ENCODE measurements at places on chromosomes 2 and 18.
A peak's percentile ranks its signal among the peaks of the same experiment; 100 is the strongest.

- no peak for DNase-seq
Measured at GRCh38 chr2:99692785-99693184, 203.0 kb upstream of the REV1 start.

DNA sequence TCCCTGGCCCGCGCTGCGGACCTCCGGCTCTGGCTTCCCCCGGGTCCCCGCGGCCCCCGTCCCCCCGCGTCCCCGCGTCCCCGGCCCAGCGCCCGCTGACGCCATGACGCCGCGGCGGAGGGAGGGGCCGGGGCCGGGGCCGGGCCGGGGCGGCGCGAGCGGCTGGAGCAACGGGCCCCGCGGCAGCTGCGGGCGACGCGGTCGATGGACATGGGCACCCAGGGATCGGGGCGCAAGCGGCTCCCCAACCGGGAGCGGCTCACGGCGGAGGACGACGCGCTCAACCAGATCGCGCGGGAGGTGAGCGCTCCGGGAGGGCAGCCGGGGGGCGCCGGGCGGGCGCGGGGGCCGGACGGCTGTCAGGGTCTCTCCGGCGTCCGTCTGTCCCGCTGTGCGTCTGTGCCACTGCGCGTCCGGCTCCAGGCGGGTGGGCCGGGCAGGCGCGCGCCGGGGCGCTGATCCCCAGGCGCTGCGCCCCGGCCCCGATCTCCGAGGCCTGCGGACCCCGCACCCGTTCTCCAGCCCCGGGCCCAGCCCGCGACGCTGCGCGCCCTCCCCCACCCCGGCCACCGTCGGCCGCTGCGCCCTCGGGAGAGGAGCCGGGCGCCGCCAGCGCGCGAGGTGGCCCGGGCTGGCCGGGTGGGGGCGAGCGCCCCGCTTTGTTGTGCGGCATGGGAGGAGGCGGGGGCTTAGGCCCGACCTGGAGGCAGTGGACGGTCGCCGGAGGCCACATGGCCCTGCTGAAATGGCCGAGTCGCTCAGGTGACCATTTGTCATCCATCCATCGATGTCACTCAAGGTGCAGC lies at the start of gene LRRFIP1:
LRRFIP1 (plus strand) TSS at position 147 of the 806 bp plus-strand sequence; CDS start at position 205, 58 bp downstream.
- peak; percentile 52 for DNase-seq

- DNase-seq, result no peak
Measured at GRCh38 chr2:150876251-150876950, 385.3 kb downstream of the RBM43 start.

GRCh38 chr18:8724452-8724851 lies 19.1 kb downstream of the MTCL1 start:
- no peak for DNase-seq

GRCh38 chr2:132400169-132400900 lies 16.3 kb upstream of the GPR39 start:
- no peak for DNase-seq

DNA sequence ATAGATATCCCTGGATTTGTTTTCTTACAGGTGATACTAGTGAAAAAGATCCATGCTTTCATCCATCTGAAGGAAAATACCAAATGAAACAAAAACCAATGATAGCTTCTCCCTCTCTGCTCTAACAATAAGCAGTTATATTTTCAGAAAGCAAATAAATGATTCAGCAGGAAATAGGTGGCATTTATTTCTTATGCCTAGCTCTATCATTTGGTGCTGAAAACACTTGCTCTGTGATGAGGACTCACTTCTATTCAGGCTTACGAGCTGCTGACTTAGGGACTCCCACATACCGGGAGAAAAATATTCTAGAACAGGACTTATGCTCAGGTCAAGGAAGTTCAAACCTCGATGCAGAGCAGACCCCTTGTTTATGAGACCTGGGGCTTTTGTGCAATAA lies 142.6 kb downstream of the SETBP1 start:
- no peak for DNase-seq

DNA sequence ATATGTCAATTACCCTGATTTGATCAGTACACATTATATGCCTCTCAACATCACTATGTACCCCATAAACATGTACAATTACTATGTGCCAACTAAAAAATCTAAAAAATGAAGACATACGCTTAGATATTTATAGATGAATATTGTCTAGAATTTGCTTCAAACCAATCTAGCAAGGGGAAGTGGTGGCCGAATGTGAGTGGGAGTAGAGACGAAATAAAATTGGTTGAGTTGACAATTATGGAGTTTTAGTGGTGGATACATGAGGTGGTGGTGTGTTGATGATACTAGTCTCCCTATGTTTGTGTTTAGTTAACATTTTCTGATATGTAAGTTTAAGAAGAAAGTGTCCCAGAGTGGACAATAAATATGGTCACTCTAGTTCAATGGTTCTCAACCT lies 49.0 kb downstream of the SDC1 start:
- no peak for DNase-seq

GRCh38 chr18:48868468-48869466 lies 82.0 kb downstream of the SMAD7 start:
- DNase-seq, result peak; percentile 77

DNA sequence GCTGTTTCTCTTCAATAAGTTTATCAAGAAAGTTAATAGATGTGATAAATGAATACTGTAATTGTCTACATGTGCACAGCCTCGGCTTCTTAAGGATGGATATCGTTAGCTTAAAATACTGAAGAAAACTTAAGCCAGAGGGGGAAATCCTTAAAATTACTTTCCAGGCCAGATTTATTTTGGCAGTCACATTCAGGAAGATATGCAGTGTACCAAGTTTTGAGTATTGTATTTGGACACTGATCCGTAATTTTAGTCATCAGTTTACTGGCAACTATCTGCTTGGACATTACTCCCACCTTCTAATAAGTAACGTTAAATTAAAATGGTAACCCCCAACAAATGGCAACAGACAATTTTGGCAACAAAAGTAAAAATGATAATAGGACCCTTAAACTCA lies 770.0 kb upstream of the ZEB2 start:
- no peak for DNase-seq

DNA sequence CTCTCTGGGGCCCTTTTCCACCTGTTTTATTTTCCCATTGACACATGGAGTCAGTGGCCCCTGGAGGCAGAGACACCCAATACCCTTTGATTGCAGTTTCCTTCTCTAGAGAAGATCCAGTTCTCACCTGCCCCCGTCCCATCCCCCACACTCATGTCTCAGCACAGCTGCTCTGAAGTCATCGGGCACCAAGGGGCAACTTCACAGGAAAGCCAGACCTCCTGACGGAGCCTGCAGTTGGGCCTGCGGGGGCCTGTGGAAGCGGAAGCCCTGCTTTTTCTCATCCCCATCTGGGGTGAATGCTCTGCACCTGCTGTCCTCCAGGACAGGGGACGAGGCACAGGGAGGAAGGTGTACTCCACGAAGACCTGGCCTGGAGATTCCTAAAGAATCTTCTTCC lies 308.3 kb upstream of the EPAS1 start:
- no peak for DNase-seq

DNA sequence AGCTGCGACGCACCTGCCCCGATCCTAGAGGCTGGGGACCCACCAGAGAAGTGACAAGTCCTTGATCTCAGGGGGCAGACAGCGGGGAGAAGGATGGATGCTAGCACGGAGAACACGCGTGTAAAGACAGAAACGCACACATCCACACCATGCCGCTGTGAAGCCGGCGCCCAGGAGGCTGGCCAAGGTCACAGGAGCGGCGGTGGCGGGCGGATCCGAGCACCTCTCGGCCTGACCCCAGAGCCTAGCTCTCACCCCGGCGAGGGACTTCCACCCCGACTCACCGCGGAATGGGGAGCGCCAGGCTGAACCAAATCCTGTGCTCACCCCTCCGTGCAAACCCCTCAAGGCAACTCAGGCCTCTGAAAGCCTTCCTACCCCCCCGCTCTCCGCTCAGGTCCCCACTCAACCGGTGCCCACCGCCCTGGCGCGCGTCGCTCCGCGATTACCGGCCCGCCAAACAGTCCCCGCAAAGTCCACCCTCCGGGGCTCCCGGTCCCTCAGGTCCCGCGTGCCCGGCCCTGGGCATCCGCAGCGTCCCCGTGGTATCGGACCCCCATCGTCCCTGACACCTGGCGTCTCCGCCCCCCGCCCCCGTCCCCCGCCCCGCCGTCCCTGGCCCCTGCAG lies 460 bp upstream of the LRRFIP1 start:
- DNase-seq, result peak; percentile 7

DNA sequence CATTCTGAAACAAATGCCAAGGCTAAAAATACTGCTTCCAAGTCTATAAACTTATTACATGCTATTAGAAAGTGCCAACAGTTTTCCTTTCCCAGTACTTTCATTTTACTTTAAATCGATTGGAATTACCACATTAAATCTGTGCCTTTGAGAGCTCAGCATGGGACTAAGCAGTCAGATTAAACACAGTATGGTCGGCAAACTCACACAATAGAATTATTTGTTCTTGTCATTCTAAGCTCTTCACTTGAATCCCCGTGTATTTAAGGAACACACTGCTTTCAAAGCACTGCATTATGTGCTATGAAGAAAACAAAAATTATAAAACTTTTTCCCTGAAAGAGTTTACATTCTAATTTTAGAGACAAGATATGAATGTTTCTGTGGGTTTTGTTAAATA lies 444.4 kb upstream of the SLC39A10 start:
- no peak for DNase-seq

- DNase-seq, result no peak
Measured at GRCh38 chr18:34723143-34723542, 13.0 kb downstream of the DTNA start.

DNA sequence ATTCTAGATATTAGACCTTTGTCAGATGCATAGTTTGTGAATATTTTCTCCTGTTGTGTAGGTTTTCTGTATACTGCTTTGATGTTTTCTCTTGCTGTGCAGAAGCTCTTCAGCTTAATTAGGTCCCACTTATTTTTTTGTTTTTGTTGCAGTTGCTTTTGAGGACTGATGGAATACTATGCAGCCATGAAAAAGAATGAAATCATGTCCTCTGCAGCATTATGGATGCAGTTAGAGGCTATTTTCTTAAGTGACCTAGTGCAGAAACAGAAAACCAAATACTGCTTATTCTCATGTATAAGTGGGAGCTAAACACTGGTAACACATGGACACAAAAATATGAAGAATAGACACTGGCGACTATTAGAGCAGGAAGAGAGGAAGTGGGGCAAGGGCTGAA lies 155.0 kb upstream of the HNMT start:
- DNase-seq, result no peak

DNA sequence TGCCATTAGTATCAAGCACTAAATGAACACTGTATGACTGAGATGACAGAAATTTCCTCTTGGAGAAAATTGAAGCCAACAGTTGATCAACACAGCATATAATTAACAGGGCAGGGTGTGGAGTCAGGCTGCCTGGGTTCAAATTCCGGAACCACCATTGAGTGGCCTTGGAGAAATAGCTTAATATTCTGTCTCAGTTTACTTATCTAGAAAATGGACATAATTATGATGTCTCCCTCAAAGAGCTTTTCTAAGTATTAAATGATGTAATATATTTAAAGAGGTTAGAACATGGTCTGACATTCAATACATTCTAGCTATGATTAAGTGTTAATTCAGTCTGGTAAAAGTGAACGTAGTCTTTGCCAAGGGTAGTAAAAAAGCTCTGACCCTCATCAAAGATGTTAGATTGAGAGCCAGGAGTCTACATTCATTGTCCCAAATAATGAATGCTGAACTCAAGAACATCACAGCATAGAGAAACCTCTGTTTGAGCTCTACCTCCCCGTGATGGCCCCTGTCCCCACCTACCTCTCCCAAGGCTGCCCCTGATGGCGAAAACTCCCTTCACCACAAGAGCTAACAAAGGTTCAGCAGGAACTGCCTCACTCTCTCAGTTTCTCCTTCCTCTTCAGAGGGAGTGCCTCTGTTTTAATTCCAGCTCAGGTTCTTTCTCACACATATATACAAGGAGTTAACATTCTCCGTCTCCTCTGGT lies 2.7 kb upstream of the VWA3B start:
- DNase-seq, result no peak

DNA sequence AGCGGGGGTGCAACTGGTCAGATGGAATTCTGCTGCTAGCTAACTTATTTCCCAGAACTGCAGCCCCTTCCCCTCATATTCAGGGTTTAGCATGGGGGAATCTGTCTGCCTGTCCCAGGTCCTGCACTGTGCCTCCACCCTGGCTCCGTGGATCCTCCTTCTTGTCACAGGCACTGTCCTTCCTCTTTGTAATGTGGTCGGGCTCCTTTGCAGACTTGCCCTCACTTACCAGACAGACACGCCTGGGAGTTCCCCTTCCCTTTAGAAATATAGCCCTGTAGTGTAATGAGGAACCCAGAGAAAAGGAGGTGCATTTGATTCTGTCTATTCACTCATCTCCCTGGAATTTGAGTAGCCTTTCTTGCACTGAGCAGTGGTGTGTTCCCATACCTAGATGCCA lies 108.7 kb downstream of the TRIM43 start:
- no peak for DNase-seq

DNA sequence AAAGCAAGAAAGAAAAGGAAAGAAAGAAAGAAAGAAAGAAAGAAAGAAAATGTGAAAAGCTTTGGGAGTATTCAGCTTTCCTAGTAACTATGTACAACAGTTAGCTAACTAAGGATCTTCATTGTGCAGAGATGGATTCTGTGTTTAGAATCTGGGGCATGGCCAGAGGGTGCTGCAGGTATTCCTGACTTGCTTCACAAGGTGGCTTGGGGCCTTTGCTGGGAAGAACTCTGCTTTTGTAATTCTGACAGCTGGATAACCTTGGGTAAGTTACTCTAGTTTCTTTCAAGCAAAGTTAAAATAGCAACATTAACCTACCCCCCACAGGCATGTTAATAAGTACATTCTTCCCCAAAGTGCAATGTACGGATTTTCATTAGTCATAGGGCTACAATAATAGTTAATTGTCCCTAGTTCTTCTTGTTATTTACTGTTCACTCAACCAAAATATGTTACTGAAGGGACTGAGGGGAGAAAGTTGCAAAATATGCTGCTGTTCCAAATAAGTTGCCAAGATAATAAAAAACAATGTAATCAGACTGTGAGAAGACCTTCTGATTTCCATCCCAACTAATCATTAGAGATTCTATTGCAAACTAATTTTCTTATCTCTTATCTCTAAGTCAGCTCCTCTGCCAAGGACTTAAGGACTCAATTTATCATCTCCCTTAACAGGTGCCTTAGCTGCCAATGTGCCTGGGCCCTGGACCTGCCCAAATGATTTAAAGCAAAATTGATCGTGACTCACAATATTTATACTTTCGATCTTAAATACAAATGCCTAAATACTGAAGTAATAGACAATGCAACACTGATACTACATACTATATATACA lies 50.3 kb downstream of the SERPINB8 start:
- DNase-seq, result no peak

DNA sequence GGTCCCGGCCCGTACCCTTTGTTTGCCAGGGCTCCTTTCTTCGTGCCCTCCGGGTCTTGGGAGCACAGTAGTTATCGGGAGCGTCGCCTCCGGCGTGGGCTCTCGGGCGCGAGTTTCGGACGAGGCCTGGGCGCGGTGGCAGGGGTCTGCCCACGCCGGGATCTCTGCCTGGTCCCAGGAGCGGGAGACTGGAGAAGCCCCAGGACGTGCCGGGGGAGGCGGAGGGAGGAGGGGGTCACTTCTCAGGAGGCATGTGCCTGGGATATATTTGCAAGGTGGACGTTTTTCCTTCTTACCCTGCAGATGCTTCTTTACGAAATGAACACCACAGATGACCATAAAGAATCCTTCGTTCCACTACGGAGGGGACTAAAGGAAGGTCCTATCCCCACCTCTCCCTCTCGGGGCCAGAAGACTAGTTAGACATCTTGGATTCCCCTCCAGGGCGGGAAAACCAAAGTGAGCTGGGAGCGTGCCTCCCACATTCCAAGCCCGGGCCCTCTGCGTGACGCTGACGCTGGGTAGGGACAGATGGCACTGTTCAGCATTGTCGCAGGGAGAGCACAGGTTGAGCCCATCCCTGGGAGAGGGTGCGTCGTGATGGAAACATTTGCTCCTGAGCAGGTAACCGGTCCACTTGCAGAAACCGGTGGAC lies 483 bp upstream of the FHL2 start:
- DNase-seq, result no peak
